Brain (organoid and tissue), 16 donors: ENCODE measurements at places on chromosomes 5 and 9. TPM values are rescaled to one million over a fixed set of nuclear protein-coding genes. Genes with fewer than 3 reads are reported as not detected.

DNA sequence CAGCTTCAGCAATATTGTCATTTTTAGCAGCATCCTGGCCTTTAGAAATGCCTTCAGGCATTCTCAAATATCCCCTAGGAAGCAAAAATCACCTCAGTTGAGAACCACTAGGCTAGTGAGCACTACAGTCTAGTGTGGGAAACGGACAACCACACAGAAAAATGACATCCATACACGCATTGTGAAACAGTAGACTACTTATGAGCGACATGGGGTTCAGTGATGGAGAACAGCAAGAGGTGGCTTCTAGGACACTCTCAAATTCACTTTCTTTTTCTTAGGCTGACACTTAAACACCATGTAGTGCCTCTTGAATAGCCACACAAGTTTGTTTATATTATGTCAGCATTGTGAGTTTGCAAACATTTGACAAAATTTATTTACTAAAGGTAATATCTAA is 203.0 kb downstream of the KDM4C start:
- no peak for DNase-seq

WDR38 gene
- polyA plus RNA-seq = not detected

DNA sequence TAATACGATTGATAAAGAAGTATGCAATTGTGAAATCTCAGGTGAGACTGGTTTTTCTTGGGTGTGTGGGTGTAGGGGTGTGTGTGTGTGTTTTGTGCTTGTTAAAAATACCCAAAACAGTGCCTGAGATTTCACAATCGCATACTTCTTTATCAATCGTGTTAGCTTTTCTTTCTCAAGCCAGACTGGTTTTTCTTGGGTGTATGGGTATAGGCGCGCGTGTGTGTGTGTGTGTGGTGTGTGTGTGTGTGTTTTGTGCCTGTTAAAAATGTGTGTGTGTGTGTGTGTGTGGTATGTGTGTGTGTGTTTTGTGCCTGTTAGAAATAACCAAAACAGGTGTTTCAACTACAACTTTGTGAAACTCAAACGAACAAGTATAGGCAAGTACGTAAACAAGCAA is 53.7 kb downstream of the CERT1 start:
- no peak for DNase-seq

DNA sequence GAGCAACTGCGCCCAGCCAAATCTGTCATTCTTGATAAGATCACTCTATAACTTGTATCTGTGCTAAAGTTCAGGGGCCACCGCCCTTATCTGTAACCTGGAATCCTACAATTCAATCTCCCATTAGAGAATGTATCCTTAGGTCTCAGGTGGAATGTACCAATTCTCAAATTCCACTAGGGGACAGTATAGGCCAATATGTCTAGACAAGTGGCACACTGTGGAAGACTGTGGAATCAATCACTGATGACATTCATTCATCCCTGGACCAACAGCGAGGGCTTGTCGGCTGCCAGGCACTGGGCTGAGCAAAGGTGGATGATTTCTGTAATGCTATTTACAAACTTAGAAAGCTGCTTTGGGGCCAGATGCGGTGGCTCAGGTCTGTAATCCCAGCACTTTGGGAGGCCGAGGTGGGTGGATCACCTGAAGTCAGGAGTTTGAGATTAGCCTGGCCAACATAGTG is 28.7 kb upstream of the MEGF9 start:
- DNase-seq = no peak

CKMT2 gene
- 5.3 TPM for polyA plus RNA-seq
